Esophagus muscularis mucosa (tissue), 4 donors: ENCODE measurements at places on chromosomes 12 and 14. TPM values are rescaled to one million over a fixed set of nuclear protein-coding genes. Genes with fewer than 3 reads are reported as not detected.

ASPG gene
- 0.45 TPM for total RNA-seq

DNA sequence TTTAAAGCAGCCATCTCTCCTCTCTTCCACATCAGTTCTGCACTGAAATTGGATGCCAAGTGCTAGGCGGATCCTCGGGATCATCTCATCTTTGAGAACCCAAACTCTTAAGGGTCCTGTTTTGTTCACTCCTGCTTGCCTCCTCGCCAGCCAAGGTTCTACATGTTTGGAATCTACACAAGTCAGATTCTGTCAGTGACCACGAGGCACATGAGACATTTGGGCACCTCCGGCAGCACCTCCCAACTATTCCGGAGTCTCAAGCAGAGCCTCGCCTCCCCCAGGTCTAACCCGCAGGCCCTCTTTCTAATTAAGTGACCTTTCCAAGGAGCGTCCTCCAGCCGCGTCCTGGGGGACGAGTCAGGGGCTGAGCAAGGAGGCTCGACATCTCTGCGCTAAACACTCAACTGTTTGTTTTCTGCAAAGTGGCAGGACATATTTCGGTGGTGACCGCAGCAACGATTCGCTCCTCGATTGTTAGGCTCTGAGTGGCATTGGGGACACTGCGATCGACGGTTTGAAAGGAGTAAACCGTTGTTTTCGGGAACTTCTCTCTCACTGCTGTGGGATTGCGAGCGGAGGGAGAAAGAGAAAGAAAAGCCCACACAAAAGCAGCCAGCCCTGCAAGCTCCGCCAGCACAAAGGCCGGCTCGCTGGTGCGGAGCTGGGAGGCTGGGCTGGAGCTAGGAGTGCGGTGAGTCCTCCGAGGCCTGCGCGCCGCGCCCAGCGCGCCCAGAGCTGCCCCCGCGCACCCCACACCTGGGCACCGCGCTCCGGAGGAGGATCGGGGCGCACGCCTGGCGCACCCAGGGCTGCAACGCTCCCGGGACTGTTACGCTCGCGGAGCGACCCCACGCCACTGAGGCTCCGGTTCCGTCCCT lies 640 bp downstream of the ARMH4 start:
- H3K27ac ChIP-seq: peak overlapping the region; percentile 72
- no peaks in the 10 kb centered on the region for H3K36me3 ChIP-seq
- no peaks in the 10 kb centered on the region for H3K27me3 ChIP-seq
- no peak for DNase-seq
- peak overlapping the region; percentile 70 for H3K4me3 ChIP-seq

GRCh38 chr12:13941258-13942249 lies 39.8 kb downstream of the GRIN2B start:
- no peaks in the 10 kb centered on the region for H3K36me3 ChIP-seq
- no peaks in the 10 kb centered on the region for H3K27me3 ChIP-seq
- H3K4me3 ChIP-seq: no peak overlapping the region

- H3K27me3 ChIP-seq: no peaks in the 10 kb centered on the region
- H3K27ac ChIP-seq: no peak overlapping the region
- H3K36me3 ChIP-seq: no peaks in the 10 kb centered on the region
- no peak overlapping the region for H3K4me3 ChIP-seq
Observed at GRCh38 chr12:1355396-1355795, 239.0 kb downstream of the FBXL14 start.

- no peak overlapping the region for H3K27ac ChIP-seq
- H3K4me1 ChIP-seq: no peaks in the 10 kb centered on the region
- H3K4me3 ChIP-seq: no peak overlapping the region
- no peaks in the 10 kb centered on the region for H3K36me3 ChIP-seq
Observed at GRCh38 chr12:53128780-53129569, 25.7 kb downstream of the SOAT2 start.

GRCh38 chr12:662566-663292 lies 516 bp downstream of the NINJ2 start:
- no peaks in the 10 kb centered on the region for H3K27me3 ChIP-seq
- H3K27ac ChIP-seq: peak overlapping the region; percentile 41
- H3K4me3 ChIP-seq: peak overlapping the region; percentile 40
- no peak for DNase-seq

DNA sequence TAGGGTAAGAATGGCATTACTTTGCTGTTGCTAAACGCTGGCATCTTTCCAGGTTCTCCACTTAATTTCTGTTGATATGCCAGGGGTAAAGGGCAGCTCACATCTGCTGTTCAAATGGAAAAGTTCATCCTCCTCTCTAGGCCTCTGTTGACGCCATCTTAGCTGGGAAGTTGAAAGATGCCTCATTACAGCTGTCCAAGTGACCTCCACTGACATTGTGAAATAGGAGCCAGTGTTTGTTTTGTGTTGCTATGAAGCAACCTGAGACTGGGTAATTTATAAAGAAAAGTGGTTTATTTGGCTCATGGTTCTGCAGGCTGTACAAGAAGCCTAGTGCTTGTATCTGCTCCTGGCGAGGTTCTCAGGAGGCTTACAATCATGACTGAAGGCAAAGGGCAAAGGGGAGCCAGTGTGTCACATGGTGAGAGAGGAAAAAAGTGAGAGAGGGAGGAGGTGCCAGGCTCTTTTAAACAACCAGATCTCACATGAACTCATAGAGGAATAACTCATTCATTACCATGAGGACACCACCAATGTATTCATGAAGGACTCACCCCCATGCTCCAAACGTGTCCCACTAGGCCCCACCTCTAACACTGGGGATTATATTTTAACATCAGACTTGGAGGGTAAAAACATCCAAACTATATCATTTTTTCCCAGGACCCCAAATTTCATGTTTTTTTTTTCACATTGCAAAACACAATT lies 3.2 kb upstream of the ADAM21 start:
- H3K4me1 ChIP-seq: no peaks in the 10 kb centered on the region
- no peak for DNase-seq
- H3K4me3 ChIP-seq: no peak overlapping the region
- no peaks in the 10 kb centered on the region for H3K36me3 ChIP-seq

DNA sequence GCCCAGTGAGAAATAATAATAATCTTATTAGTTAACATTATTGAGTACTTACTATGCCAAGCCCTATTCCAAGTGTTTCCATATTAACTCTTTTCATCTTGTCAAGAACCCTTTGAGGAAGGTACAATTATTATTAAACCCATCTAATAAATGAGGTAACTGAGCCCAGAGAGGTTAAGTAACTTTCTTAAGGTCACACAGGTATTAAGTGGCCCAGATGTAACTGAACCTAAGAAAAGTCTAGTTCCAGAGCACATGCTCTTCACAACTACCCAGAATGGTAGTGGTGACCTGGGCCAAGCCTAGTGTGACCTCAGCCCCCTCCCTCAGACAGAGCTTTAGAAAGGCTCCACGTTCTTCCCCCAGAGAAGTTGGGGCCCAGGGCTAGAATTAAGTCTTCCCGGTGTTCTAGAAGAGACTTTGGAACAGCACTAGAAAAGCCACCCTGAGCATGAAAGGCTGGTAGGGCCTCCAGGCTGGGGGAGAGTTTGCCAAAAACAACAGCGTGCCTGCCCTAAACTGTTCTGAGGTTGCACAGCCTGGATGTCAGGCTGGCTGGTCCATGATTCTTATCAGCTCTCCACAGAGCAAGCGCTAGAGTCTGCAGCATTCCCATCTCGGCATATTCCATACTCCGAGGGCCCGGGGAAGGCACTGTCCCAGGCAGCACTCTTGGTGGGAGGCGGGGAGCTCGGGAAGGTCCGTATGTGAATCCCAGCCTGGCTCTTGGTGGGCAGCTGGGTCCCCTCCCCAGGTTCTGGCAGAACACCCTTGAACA lies 41.3 kb upstream of the CTDSP2 start:
- H3K4me1 ChIP-seq: peaks cover 66% of the 10 kb centered on the region
- peak overlapping the region; percentile 16 for H3K4me3 ChIP-seq
- no peak for DNase-seq
- H3K27ac ChIP-seq: peak overlapping the region; percentile 93
